ENCODE measurements at places on chromosomes 3 and 15.

DNA sequence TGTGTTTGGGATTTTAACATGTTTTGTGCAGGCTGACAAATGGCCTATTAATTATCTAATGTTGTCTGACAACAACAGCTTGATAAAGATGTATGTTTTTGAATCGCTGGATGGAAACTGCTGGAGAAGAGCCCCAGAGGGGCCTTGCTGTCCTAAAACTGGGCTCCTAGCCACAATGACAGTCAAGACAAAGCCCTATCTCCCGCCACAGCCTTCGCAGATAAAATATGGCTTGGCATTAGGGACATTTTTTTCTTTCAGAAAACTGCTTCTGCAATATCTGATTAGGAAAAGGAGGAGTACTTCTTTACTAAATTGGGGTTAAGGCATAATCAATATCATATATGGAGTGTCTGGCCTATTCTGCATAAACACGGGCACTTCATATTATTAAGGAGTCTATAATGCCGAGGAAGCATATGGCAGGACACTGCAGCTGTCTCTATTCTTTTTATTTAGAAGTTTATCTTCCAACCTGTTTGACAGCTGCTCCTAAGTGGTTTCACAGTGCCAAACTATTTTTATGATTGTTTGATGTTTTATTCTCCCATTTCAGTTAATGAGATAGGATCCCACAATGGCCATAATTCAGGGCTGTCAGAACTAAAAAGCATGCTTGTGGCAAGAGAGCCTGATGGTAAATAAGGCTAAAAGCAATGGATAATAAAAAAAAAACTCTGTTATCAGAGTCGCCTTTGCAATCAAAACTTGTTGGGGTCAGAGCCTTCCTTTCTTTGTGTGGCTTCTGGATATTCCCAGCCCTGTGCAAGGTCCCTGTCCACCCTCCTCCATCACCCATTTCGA lies 210.1 kb downstream of the MECOM start:
- no peak for DNase-seq

- no peak for DNase-seq
Observed at GRCh38 chr3:11576453-11576852, 67.3 kb downstream of the VGLL4 start.

DNA sequence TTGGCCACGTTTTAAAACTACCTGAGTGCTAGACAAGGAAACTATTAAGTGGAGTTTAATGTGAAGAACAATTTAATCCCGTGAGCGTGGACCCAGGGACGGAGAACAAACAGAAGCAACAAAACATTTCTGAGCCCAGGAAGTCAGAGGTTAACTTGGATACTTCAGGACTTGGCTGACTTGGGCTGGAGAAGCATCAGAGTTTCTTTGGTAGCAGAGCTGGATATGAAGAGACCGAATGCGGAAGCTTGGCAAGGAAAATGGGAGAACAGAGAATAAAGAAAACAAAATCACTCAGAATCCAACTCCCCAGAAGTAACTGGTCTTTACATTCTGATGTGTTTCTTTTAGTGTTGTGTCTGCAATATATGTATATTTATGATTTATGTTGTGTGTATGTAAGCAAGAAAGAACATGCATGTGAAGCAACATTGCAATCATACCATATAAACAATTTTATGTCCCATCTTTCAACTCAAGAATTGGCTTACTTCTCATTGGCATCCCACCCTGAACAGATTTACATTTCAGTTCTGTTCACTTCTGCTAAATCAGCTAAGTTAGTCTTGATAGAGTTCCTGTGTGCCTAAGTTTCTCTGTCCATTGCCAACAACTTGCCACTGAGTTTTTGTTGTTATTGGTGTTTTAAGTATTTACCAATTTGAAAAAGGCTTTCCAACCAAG lies 17.2 kb upstream of the PLOD2 start:
- no peak for DNase-seq

GRCh38 chr3:126029241-126029640 lies 54.7 kb downstream of the SLC41A3 start:
- DNase-seq, result no peak

GRCh38 chr3:9783954-9784353 lies 8.3 kb downstream of the TADA3 start:
- no peak for DNase-seq

- peak; percentile 47 for DNase-seq
Observed at GRCh38 chr3:177196456-177197040, 734 bp downstream of the TBL1XR1 start.

GRCh38 chr3:80663426-80663825 lies 895.6 kb upstream of the ROBO1 start:
- no peak for DNase-seq

- DNase-seq, result no peak
Observed at GRCh38 chr15:44299997-44300396, 11.5 kb downstream of the GOLM2 start.

DNA sequence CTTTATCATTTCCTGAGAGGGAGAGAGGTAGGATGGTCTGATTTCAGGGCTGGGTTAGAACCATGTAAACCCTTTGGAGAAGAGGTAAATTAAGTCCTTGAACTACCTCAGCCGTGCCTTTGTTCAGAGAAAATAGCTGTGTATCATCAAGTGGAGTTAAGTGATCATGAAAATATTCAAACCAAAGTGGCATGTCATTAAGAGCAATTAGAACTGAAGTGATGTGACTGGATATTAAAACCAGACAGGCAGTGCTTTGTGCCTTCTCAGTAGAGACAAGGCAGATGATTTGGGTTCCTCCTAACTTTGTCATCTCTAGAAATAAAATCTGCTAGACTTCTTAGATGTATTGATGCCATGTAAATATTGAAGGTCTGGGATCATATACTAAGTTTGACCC lies 171.5 kb downstream of the IL5RA start:
- no peak for DNase-seq

- no peak for DNase-seq
Observed at GRCh38 chr3:62589078-62589477, 215.7 kb upstream of the FEZF2 start.

DNA sequence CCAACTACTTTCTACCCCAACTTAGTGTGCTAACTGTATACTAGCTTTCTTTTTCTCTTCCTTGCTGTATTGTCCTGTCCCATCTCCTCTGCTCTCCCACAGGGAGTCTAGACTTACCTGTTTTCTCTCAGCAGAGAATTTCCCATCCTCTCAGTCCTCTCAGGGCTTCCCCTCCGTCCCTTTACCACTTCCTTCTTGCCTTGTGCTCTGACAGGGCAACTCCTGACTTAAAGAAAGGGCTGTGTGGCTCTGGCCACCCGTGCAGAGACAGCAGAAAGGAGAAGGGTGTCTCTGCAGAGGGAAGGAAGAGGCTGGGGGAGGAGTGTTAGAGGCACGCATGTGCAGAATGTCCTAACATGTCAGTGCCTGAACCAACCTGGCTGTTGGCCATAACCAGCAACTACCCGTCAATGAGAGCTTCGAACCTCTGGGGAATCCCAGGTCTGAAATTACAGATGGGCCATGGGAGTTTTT lies at the start of gene GCSAM:
TSS of gene GCSAM (minus strand) at position 274 of the 474 bp plus-strand sequence. CDS start at position 146, 128 bp downstream.
- DNase-seq, result peak; percentile 90

- DNase-seq, result no peak
Observed at GRCh38 chr3:152444029-152444641, 175.4 kb downstream of the MBNL1 start.

- no peak for DNase-seq
Observed at GRCh38 chr3:116070061-116070460, 375.2 kb downstream of the LSAMP start.

DNA sequence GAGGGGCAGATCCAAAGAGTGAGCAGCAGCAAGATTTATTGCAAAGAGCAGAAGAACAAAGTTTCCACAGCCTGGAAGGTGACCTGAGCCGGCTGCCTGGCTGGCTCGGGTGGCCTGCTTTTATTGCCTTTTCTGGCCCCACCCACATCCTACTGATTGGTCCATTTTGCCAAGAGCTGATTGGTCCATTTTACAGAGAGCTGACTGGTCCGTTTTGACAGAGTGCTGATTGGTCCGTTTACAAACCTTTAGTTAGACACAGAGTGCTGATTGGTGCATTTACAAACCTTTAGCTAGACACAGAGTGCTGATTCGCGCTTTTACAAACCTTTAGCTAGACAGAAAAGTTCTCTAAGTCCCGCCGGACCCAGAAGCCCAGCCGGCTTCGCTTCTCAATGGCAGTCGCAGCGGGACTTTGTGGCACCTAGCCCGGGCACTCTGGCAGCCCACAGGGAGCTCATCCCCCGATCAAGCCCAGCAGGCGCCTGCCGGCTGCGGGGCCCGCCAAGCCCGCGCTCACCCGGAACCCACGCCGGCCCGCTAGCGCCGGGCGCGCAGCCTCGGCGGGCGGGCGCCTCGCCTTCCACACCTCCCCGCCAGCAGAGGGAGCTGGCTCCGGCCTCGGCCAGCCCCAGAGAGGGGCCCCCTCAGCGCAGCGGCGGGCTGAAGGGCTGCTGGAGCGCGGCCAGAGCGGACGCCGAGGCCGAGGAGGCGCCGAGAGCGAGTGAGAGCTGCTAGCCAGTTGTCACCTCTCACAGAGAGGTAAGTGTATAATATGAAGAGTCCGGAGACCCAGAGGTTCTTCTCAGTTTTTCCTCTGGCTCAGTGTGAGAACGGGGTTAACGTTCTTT lies 339.2 kb downstream of the CHL1 start:
- DNase-seq, result no peak

DNA sequence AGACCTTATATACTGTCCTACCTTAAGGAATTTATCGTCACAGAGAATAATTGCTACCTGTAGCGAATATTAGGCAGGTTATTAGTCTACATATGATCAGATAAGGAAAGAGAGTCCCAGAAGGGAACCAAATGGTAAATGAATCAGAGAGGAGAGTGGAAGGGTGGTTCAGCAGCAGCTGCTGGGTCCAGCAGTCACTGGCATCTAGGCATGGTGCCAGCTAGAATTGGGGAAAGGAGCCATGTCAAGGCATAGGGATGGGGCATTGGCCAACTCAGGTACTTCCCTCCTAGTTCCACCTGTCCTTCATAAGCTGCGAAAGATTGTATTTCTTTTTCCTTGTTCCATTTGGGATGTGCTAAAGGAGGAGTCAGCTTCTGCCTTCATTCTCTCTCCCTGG lies 23.4 kb downstream of the HACD3 start:
- no peak for DNase-seq

DNA sequence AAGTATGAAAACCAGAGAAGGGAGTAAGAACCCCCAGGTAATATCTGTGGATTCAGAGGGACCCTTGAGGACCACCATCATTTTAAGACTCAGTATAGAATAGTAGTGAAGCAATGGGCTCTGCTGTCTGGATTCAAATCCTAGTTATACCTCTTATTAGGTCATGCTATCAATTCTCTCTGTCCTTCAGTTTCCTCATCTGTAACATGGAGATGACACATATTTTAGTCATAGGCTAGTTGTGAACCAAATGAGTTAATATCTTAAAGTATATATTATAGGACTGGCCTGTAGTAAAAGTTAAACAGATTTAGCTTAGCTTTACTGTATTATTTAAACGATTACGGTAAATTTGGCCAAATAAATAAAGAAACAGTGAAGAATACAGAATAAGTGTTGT lies 177.3 kb upstream of the GOLIM4 start:
- no peak for DNase-seq

GRCh38 chr3:161366094-161366493 lies 5.2 kb downstream of the SPTSSB start:
- DNase-seq, result no peak

- no peak for DNase-seq
Observed at GRCh38 chr15:37086120-37086519, 14.2 kb downstream of the MEIS2 start.

DNA sequence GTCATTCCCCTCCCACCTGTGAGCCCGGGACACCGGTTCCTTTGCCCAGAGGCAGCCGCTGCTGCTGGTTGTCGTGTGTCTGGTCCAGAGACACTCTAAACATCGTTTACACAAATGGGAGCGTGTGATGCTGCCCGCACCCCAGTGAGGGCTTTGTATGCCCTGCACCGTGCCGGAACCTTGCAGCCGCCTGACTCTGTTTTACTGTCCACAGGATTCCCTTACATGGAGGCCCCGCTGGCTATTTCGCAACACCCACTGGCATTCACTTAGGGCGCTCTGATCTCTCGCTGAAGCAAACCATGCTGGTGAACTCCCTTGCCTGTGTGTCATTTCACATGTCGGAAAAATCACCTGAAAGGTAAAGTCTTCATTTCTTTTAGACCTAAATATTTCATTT lies 100.8 kb upstream of the SLC6A6 start:
- DNase-seq, result no peak

- no peak for DNase-seq
Observed at GRCh38 chr3:53791317-53791716, 54.9 kb downstream of the CHDH start.

- no peak for DNase-seq
Observed at GRCh38 chr3:122416966-122417365, 1.1 kb upstream of the WDR5B start.

GRCh38 chr3:4994144-4994730 lies 15.0 kb downstream of the BHLHE40 start:
- DNase-seq, result no peak

GRCh38 chr3:45139372-45140140 lies 6.6 kb downstream of the CDCP1 start:
- no peak for DNase-seq

Data from HL-60 (cell line).